ENCODE measurements at places on chromosomes 5 and 9.

GRCh38 chr9:136542241-136543040 is 3.4 kb downstream of the NOTCH1 start:
- DNase-seq, result no peak

- no peak for DNase-seq
These were observed 29.7 kb downstream of the RASGRF2 start for GRCh38 chr5:80989883-80990282.

DNA sequence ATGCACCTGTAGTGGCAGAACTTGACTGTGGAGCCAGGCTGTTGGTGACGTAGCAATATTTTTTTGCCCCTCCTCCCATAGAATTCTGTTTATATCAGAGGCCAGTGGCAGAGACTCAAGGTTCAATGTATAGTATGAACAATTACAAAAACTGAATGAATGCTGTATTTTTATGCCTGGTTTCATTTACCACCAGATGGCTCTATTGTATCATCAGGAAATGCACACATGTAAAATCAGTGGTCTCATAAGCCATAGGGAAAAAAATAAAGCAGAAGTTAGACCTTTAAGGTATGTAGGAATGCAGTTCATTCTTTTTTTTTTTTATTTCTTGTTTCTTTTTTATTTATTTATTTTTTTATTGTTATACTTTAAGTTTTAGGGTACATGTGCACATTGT is 43.6 kb downstream of the CCDC192 start:
- no peak for DNase-seq

GRCh38 chr9:34518110-34518616 is 4.6 kb downstream of the ENHO start:
- DNase-seq, result no peak

- no peak for DNase-seq
These were observed 9.6 kb upstream of the FCN2 start for GRCh38 chr9:134870746-134871662.

DNA sequence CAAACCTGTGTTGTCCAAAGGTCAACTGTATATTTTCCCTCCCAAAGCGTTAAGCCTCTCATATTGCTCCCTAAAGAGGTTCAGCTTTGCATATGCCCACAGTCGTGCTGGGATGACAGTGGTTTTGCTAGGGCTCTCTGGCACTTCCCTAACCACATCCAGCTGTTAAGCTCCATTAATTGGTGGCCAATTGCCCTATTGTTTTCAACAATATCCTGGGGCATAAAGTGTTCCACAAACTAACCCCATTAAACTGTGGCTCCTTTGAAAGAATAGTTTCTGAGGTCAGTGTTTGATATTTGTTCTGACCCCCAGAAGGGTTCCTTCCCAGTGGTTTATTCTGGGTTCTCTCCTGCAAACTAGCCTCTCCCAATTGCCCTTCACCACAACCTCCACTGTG is 194.5 kb downstream of the HSD17B3 start:
- DNase-seq, result no peak

DNA sequence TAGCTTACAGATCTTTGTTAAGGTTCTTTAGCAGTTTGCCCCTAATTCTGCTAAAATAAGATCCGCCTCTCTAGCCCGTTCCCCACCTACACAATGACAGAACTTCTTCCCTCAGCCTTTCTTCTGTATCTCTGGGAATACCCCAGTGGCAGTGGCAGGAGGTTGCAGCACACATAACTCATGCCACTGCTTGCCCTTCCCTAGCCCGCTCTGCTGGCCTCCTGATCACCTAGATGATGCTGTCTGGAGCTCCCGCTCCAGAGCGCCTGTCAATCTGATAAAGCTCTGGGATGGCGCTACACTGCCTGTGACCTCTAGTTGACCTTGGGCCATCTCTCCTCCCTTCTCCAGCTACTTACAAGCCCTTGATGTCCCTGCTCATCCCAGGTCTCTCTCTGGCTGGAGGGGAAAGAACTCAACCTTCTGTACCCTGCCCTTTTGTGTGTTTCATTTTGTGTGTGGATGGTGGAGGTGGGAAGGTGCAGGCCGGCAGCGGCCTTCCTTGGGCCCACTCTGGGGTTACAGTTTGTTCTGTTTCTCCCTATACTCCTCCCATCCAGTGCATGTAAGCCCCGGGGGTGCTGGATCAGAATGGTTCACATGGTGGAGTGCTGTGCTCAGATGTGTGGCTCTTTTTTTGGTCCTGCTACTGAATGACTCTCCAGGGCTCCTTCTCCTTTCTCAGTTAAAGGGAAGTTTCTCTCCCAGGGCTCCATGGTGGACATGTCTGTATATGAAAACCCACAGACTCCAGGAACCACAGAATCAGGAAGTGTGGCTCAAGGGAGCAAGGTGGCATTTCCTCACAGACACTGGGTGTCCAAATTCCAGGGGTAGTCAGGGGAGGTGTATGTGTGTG is 29.1 kb downstream of the MTX3 start:
- no peak for DNase-seq

All from activated CD4-positive, CD25-positive, alpha-beta regulatory T cell treated with anti-CD3 and anti-CD28 coated beads, Interleukin-2, amount 50 U/mL, for 72 hours (primary cell).